HuH-7.5 (cell line): ENCODE measurements at places on chromosomes 2 and 18.
A peak's percentile ranks its signal among the peaks of the same experiment; 100 is the strongest.

- no peak for DNase-seq
Observed at GRCh38 chr18:74946646-74947375, 262.1 kb downstream of the PTGR3 start.

DNA sequence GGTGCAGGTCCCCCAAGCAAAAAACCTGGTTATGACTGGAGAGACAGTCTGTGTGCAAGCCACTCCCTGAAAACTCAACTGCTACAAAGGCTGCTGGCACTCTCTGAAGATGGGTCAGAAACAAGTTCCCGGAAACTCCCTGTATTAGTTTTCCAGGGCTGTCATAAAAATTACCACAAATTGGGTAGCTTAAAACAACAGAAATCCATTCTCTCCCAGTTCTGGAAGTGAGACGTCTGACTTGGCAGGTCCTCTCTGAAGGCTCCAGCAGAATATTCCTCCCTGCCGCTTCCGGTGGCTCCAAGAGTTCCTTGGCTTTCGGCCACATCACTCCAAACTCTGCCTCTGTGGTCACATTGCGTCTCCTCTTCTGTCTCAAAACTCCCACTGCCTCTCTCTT, 30.1 kb upstream of the SERPINE2 start:
- DNase-seq, result no peak

GRCh38 chr2:68831686-68832232, 39.4 kb downstream of the BMP10 start:
- DNase-seq, result no peak

DNA sequence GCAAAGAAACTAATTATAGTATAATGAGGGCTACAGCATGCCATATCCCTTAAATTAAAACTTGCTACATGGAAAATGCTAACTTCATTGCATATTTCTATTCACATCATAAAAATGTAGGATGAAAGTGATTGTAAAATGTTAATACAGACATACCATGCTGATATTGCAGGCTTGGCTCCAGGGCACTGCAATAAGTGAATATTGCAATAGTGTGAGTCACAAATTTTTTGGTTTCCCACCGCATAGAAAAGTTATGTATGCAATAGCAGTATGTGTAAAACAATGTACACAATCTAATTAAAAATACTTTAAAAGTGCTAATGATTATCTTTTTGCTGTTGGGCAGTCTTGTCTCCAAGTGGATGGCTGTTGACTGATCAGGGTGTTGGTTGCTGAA, 162.1 kb downstream of the CD8B2 start:
- DNase-seq, result no peak

GRCh38 chr2:158967731-158968395, 577 bp upstream of the TANC1 start:
- peak; percentile 37 for DNase-seq

GRCh38 chr2:80300954-80301353, 3.6 kb downstream of the LRRTM1 start:
- DNase-seq, result no peak

GRCh38 chr2:234911271-234911670, 40.5 kb upstream of the SH3BP4 start:
- no peak for DNase-seq
